ENCODE measurements at places on chromosomes 12 and 14.

- no peak for DNase-seq
Measured at GRCh38 chr12:18825138-18825537, 87.2 kb downstream of the CAPZA3 start.

- DNase-seq: no peak
Measured at GRCh38 chr12:79677672-79678071, 13.1 kb downstream of the PAWR start.

DNA sequence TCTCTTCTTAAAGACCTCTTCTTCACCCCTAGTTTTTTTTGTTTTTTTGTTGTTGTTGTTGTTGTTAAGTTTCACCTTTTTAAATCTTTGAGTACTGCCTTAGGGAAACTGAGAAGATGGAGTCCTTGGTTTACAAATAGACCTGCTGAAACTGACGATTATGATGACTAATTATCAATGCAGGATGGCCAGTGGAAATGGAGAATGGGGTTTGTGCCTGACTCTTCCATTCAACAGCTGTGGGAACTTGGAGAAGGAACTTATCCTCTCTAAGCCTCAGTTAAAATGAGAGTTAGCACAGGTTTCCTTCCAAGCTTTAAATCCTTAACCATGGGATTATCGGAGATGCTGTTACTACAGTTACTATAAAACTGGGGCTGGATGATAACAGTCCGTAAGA lies 66.7 kb upstream of the PNMA1 start:
- no peak for DNase-seq

GRCh38 chr12:104756901-104757300 lies 201.2 kb downstream of the SLC41A2 start:
- DNase-seq: peak; percentile 51

- no peak for DNase-seq
Measured at GRCh38 chr12:38772437-38772836, 133.0 kb downstream of the CPNE8 start.

- no peak for DNase-seq
Measured at GRCh38 chr14:83529531-83529930, 1995.9 kb upstream of the SEL1L start.

GRCh38 chr14:45247427-45247826 lies 5.6 kb downstream of the MIS18BP1 start:
- DNase-seq: no peak

DNA sequence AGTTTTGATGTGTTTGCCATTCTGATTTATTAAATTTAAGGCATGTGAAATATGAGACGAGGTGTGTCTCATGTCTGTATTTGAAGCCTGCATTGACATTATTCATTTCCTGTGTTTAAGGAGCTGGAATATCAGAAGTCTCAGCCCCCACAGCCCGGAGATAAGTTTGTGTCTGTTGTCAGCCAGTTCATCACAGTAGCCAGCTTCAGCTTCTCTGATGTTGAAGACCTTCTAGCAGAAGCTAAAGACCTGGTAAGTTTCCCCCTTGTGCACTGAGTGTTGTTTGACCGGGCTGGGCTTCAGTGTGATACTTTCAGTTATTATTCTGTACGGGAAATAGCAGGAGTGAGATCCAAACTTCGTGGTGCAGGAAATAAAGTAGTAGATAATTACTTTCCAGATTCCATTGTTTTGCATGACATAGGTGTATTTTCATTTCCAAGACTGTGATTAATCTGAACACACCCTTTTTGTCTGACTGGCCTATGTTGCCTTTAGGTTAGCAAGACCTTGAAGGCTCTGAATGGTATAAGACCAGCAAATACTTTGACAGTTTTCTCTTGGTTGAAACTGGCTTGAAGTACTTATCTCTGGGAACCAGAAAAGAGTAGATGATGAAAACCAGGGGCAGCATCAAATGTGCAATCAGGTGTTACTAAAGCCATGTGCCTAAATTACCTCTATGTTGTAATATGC lies 101.5 kb downstream of the GPR135 start:
- no peak for DNase-seq

- DNase-seq: peak; percentile 98
Measured at GRCh38 chr14:90827919-90828610, 11.8 kb upstream of the TTC7B start.

DNA sequence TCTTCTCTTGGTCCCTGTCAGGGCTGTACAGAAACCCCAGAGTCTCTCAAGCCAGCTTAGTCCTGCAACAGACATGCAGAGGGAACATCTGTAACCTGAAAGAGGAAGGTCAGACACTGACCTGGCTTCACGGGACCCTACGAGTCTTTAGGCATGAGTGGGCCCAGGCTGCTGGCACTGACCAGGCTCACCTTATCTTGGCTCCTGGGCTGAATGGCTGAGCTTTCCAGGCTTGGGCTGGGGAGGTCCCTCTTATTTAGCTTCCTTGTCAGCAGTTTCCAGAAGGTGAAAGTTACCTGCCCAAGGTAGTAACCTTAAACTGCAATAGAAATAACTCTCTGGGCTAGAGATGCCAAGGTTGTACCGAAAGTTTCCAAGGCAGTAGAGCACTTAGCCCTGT lies 58.4 kb upstream of the FUT8 start:
- DNase-seq: no peak

GRCh38 chr12:57236201-57236924 lies 6.9 kb downstream of the SHMT2 start:
- no peak for DNase-seq

DNA sequence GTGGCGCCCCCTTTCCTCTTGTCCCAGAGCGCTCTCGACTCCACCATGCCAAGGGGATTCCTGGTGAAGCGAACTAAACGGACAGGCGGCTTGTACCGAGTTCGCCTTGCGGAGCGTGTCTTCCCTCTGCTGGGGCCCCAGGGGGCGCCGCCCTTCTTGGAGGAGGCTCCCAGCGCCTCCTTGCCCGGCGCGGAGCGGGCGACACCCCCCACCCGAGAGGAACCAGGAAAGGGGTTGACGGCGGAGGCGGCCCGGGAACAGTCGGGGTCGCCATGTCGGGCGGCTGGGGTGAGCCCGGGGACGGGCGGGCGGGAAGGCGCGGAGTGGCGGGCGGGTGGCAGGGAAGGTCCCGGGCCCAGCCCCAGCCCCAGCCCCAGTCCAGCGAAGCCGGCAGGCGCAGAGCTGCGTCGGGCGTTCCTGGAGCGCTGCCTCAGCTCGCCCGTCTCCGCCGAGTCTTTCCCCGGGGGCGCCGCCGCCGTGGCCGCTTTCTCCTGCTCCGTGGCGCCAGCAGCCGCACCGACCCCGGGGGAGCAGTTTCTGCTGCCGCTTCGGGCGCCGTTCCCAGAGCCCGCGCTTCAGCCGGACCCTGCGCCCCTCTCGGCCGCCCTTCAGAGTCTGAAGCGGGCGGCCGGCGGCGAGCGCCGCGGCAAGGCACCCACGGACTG lies 376 bp downstream of the INSM2 start:
- peak; percentile 67 for DNase-seq

DNA sequence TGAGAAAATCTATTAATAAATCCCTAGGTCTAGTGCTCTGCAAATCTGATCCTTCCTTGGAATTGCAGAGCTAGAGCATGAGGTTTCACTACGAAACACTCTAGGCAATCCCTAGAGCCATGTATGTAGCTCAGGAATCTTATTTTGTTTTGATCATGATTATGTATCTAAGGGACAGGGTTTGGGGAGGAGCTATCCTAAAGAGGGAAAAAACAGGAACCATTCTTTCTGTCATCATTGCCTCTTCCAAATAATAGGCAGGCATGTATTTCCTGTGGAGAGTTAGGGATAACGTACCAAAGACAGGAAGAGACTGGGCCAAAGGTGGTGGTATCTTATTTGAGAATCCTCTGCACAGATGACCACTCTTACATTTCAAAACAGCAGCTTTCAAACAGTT lies 88.8 kb upstream of the GTF2A1 start:
- DNase-seq: no peak

- DNase-seq: no peak
Measured at GRCh38 chr12:69065775-69066174, 132.8 kb upstream of the CPM start.

DNA sequence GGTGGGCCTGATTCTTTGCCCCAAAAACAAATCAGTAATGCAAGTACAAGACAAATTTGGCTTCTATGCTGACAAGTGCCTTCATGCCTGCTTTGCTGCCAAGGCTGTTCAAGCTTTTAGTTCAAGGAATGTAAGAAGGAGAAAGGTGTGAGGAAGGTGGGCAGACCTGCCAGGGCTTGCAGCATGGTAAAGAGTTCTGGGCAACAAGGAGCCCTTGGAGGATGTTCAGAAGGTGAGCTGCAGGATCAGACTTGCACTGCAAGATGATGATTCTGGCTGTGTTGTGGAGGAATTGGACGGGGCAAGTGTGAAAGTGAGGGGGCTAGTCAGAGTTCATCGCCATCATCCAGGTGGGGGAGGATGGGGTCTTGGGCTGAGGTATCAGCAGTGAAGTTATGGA lies 167.9 kb downstream of the NUAK1 start:
- no peak for DNase-seq

GRCh38 chr14:76877871-76878270 lies 51.7 kb downstream of the LRRC74A start:
- no peak for DNase-seq

- DNase-seq: no peak
Measured at GRCh38 chr14:81653626-81654025, 120.0 kb upstream of the SEL1L start.

GRCh38 chr14:32043624-32044023 lies 33.5 kb upstream of the ARHGAP5 start:
- DNase-seq: no peak

DNA sequence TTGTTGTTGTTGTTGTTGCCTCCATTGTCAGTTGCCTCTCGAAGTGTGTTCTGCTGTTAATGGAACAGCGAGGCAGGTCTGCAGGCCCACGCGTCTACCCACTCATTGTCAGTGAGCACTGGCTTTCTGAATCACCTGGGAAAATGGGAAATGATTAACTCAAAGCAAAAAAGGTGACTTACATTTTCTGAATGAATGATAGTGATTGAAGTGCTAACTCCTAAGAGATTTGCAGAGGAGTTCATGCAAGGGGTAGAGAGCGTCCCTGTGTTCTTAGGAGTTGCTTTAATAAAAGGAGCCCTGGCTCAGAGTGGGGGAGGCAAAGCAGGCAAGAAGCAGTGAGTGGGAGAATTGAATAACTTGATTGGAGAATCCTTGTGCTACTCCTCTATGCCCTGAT lies 177.6 kb downstream of the CAND1 start:
- DNase-seq: no peak

DNA sequence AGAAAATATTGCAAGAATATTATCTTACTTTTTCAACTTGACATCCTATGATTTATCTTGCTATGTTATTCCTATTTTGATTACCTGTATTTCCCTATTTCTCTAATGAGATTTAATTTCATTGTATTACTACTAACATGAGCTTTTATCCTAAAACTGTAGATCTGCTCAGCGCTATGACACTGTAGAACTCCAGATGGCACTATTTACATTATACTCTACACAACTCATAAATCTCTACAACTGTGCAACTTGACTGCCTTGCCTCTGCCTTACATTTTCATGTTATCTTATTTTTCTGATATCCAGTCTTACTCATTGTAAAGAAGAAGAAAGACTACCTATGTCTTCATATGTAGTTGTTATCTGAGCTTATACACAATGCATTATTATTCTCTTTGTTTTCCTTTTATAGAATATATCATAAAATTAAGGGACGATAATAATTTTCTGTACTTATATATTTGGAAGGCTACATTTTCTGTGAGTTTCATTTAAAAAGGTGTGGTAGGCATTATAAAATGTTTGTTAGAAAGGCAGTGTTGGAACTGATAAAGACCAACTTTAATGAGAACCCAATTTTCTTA lies 24.1 kb downstream of the NUP37 start:
- DNase-seq: no peak

GRCh38 chr12:31491241-31491794 lies 99.6 kb downstream of the DENND5B start:
- DNase-seq: no peak

DNA sequence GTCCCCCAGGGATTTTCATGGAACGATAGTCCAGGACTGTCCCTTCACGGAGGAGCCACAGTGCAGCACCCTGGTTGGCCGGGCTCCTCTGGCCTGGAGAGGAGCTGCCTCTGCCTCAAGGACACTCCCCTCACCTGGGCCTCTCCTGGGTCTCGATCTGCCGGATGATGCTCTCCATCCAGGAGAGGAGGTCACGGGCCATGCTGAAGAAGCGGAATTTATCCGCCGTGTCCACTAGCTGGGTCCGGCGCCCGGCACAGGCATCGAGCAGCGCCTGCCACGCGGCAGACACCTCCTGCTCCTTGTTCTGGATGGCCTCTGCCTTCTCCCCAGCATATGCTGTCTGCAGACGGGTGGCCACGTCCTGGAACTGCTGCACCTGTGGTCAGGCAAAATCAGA lies 66.5 kb downstream of the PLEKHG3 start:
- no peak for DNase-seq

GRCh38 chr14:88025313-88025712 lies 20.4 kb downstream of the GPR65 start:
- no peak for DNase-seq

- DNase-seq: no peak
Measured at GRCh38 chr12:109423392-109423791, 53.7 kb downstream of the KCTD10 start.

DNA sequence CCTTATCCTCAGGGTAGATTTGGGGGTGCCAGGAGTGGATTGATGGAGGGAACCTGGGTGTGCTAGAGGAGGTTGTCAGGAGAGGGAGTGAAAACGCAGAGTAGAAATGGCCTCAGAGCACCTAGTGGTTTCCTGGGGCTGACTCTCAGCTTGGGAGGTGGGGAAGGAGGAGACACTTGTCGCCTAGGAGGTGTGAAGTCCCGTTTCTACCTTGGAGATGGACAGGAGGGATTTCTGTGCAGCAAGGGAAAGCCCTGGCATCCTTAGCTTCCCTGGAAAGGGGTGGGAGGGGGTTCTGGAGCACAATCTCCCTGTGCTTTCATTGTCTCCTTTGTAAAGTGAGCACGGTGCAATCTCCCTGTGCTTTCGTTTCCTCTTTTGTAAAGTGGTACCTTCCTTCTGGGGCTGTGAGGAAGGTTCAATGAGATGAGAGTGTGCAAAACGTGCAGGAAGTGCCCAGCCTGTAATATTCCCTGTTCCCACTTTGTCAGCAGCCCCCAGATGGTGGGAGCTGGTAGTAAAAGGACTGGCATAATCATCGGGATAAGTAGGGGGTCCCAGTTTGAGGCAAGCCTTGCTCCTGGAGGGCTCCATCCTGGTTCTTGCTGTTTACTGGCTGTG lies 1.6 kb downstream of the OAS3 start:
- DNase-seq: peak; percentile 76

DNA sequence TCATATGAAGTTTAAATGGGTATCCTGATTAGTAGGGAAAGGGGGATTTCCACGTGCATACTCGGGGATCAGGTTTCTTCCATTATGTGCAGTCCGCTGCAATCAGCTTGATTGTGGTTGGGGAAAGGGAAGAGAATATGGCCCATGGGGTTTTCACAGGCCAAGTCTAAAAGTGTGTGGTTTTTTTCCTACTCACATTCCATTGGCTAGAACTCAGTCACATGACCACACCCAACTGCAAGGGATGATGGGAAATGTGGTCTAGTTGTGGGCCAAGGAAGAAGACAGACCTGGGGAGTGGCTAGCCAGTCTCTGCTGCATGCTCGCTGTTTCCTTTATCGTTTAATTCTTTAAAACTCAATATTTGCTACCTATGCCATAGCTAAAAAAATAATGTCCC lies 105.1 kb downstream of the PRIMA1 start:
- DNase-seq: peak; percentile 60

- no peak for DNase-seq
Measured at GRCh38 chr12:64528616-64529015, 76.7 kb downstream of the TBK1 start.
